Head of caudate nucleus (tissue), 42 donors: ENCODE measurements at places on chromosomes 11 and 22.

- no peak for DNase-seq
Measured at GRCh38 chr11:111562692-111563389, 22.3 kb downstream of the LAYN start.

DNA sequence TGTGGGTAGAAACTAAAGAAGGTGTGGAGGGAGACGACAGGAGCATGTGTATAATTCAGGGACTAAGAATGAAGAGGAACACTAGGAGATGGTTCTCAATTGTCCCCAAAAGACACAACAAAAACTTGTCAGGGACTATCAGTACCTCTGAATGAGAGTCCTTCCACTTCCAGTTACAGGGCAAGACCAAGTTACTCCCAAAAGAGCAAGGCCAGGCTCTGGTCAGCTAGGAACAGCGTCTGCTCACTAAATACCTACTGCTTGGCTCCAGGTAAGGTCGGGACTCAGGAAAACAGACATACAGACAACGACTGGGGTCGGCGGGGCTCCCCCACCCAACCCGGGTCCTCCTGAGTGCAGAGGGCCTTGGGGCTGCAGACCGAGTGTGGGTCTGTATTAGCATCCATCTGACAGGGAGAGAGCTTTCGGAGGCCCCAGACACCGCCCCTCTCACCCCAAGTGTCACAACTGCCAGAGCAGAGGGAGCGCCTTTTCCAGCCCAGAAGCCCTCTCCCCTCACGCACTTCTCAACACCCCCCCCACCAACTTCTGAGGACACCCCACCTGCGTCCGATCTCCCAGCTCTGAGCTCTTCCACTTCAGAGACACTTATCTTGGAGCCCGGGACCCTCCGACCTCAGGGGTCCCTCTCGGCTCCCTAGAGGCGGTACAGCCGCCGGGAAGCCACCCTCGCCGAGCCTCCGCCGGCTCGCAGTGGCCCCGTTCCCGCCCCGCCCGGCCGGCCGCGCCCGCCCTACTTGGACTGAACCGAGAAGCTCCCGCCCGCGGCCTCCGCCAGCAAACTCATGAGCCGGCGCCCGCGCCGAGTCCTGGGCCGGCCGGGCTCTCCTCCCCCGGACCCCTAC, 522 bp downstream of the RHOG start:
- no peak for DNase-seq

- DNase-seq, result no peak
Measured at GRCh38 chr11:117944554-117944953, 15.4 kb upstream of the TMPRSS13 start.

DNA sequence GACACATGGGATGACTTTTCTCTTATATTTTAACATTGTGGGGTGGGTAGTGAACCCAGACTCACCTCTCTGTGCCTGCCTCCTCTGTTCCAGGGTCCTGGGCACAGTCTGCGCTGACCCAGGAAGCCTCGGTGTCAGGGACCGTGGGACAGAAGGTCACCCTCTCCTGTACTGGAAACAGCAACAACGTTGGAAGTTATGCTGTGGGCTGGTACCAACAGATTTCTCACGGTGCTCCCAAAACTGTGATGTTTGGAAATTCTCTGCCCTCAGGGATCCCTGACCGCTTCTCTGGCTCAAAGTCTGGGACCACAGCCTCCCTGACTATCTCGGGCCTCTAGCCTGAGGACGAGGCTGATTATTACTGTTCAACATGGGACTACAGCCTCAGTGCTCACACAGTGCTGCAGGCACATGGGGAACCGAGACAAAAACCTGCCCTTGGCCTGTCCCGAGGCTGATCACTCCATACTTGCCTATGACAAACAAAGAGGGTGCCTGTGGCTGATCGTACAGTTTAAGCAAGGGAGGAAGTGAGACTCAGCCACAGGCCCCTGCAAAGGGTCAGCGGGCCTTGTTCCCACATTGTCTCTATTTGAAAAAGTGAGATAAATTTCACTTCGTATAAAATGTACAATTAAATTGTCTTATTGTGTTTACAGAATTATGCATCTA, 43.7 kb upstream of the TOP3B start:
- DNase-seq, result no peak

GRCh38 chr11:126927623-126928022, 72.9 kb downstream of the KIRREL3 start:
- DNase-seq, result no peak

GRCh38 chr11:133929401-133930052, 27.2 kb downstream of the IGSF9B start:
- no peak for DNase-seq

DNA sequence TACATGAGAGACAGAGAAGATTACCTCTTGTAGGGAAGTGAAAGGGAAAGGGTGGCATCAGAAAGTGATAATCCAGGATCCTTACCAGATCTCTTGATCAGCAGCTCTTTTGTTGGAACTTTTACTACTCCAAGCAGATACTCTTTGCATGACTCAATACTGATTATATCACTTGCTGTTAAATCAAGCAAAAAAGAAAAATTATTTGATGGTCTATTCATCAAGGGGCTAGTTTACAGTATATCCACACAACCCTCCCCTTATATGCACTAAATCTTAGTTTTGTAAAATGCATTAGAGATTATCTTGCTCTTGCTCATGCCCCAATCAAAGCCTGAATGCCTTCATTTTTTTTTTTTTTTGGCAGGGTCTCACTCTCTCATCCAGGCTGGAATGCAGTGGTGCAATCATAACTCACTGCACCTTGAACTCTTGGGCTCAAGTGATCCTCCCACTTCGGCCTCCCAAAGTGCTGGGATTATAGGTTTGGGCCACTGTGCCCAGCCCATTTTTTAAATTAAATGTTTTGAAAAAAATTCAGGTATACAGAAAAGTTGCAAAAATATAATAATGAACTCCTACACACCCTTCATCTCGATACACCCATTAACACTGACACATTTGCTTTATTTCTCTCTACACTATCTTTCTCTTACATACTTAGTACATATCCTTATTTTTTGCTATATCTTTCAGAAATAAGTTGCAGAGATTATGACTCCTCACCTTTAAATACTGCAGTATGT, 76.1 kb upstream of the UCP3 start:
- no peak for DNase-seq
